Endothelial cell of umbilical vein (primary cell): ENCODE measurements at places on chromosomes 6 and 20.
A peak's percentile ranks its signal among the peaks of the same experiment; 100 is the strongest.

GRCh38 chr20:21147593-21147992, 21.7 kb downstream of the KIZ start:
- no peaks in the 10 kb centered on the region for H3K4me1 ChIP-seq
- H3K36me3 ChIP-seq: no peaks in the 10 kb centered on the region
- H3K27ac ChIP-seq: no peak overlapping the region
- no peak for DNase-seq

DNA sequence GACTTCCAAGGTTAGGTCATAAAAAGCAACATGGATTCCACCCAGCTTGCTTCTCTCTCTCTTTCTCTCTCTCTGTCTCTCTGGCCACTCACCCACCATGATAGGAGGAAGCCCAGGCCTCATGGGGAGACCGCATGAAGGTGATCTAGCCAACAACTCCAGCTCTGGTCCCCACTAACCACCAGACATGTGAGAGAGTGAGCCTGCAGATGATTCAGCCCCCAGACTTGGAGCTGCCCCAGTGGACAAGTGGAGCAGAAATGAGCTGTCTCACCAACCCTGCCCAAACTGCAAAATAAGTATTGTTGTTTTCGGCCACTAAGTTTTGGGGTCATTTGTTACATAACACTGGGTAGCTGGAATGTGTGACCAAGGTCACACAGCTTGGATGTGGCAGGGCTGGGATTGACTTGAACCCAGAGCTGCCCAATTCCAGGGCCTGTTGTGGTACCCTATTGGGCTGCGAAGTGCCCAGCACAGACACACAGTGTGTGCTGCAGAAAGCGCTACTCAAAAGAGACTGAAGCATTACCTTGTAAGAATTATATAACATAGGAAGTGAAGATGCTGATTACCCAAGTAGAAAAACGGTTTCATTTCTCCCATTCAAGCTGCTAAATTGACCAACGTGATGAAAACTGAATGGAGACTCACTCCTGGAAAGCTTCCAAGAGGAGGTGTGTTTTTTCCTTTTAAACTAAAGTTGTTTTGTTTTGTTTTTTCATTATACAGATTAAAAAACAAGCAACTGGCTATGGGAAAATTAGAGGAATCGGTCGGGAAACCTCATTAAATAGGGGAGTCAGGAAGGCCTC, 9.1 kb upstream of the TLDC2 start:
- no peaks in the 10 kb centered on the region for H3K27me3 ChIP-seq
- H3K4me3 ChIP-seq: no peak overlapping the region
- no peaks in the 10 kb centered on the region for H3K36me3 ChIP-seq
- no peak for DNase-seq

GRCh38 chr6:88992741-88993552, 29.5 kb upstream of the RNGTT start:
- no peaks in the 10 kb centered on the region for H3K27me3 ChIP-seq
- no peak for DNase-seq
- no peaks in the 10 kb centered on the region for H3K36me3 ChIP-seq

GRCh38 chr20:25236450-25237304, 11.2 kb upstream of the PYGB start:
- H3K27ac ChIP-seq: no peak overlapping the region
- no peaks in the 10 kb centered on the region for H3K36me3 ChIP-seq
- no peak for DNase-seq
- peaks cover 19% of the 10 kb centered on the region for H3K4me1 ChIP-seq

DNA sequence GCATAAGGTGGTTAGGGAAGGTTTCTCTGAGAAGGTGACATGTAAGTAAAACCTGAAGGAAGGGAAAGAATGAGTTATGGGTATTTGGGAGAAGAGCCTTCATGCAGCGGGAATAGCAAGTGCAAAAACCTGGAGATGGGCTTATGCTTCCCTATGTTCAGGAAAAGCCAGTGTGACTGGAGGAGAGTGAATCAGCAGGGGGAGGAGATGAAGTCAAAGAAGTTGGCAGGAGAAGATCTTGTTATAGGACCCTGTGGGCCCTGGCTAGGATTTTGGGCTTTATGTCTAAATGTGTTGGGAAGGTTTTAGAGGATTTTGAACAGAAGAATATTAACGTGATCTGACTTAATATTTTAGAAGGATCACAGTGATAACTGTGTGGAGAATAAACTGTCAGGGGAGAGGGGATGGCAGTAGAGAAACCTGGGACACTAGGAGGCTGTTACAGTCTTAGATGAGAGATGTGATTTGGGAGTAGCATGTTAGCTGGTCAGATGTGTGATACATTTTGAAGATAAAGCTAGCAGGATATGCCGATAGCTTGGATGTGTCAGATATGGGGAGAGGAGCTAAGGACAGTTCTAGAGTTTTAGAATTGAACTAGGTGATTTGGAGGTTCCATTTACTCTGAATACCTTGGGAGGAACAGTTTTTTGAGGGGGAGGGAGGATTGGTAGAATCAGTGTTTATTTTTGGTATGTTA, 41.0 kb downstream of the PHF3 start:
- H3K36me3 ChIP-seq: no peaks in the 10 kb centered on the region
- H3K27me3 ChIP-seq: no peaks in the 10 kb centered on the region
- no peak overlapping the region for H3K4me3 ChIP-seq
- DNase-seq: no peak

DNA sequence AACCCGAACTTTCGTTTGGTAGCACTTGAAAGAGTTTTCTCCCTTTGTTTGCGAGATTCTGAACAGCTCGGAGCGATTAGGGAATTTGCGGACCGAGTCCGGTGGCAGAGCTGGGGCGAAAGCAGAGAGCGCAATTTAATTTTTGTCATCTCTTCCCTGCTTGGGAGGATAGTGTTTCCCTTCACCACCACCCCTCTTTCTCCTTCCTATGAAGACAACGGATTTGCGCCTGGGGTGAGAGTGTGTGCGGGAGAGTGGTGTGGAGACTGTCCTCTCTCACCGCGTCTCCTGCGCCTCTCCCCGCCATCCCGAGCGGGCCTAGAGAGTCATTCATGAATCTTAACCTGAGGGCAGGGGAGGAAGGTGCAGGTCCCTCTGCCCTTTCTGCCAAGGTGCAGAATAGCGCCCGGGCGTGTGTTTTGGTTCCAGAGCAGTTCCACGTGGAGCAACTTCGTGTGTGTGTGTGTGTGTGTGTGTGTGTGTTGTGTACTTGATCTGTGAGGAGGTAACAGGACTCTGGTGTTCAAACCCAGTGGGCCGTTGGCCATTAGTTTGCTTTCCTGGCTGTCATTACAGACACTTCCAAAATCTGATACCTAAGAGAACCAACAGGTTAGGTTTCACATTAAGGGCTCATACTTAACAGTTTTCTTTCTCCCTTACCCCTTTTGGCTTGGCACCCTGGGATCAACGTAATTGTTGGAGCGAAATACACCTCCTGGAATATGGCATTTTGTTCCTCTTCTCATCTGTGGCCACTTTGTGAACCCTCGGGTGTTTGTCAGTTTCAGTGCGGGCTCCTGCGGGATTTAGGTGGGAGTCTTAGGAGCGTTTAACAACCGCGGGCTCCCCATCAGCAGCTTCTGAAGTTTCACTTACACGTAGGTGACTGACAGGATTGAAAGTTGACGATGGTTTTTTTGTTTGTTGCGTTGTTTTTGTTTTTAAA, 1.8 kb downstream of the EYA4 start:
- DNase-seq: peak; percentile 7
- H3K4me1 ChIP-seq: peaks cover 8% of the 10 kb centered on the region
- no peak overlapping the region for H3K4me3 ChIP-seq
- peaks cover 85% of the 10 kb centered on the region for H3K27me3 ChIP-seq
- H3K27ac ChIP-seq: no peak overlapping the region

- H3K27me3 ChIP-seq: no peaks in the 10 kb centered on the region
- H3K4me3 ChIP-seq: no peak overlapping the region
- H3K36me3 ChIP-seq: no peaks in the 10 kb centered on the region
- H3K27ac ChIP-seq: no peak overlapping the region
- peaks cover 15% of the 10 kb centered on the region for H3K4me1 ChIP-seq
- no peak for DNase-seq
These were observed 41.3 kb upstream of the CLDN20 start for GRCh38 chr6:155222506-155222905.

GRCh38 chr6:30683183-30683979, 3.1 kb downstream of the PPP1R18 start:
- H3K36me3 ChIP-seq: peaks cover 3% of the 10 kb centered on the region
- peak; percentile 39 for DNase-seq
- H3K4me1 ChIP-seq: peaks cover 43% of the 10 kb centered on the region
- H3K4me3 ChIP-seq: peak overlapping the region; percentile 93

GRCh38 chr6:90111387-90111786, 185.3 kb downstream of the BACH2 start:
- no peak for DNase-seq
- H3K4me1 ChIP-seq: no peaks in the 10 kb centered on the region
- no peaks in the 10 kb centered on the region for H3K27me3 ChIP-seq
- H3K4me3 ChIP-seq: no peak overlapping the region
- no peaks in the 10 kb centered on the region for H3K36me3 ChIP-seq
- no peak overlapping the region for H3K27ac ChIP-seq

- no peaks in the 10 kb centered on the region for H3K4me1 ChIP-seq
- H3K36me3 ChIP-seq: no peaks in the 10 kb centered on the region
- H3K4me3 ChIP-seq: no peak overlapping the region
- H3K27ac ChIP-seq: no peak overlapping the region
These were observed 91.8 kb downstream of the CHD6 start for GRCh38 chr20:41526327-41526726.

GRCh38 chr6:157123234-157123633, 200.1 kb downstream of the TMEM242 start:
- H3K4me1 ChIP-seq: peaks cover under 1% of the 10 kb centered on the region
- H3K36me3 ChIP-seq: no peaks in the 10 kb centered on the region
- no peaks in the 10 kb centered on the region for H3K27me3 ChIP-seq
- DNase-seq: no peak
- H3K27ac ChIP-seq: no peak overlapping the region

- H3K4me3 ChIP-seq: no peak overlapping the region
- no peaks in the 10 kb centered on the region for H3K36me3 ChIP-seq
- H3K27me3 ChIP-seq: no peaks in the 10 kb centered on the region
- peaks cover under 1% of the 10 kb centered on the region for H3K4me1 ChIP-seq
These were observed 82.4 kb downstream of the DHX35 start for GRCh38 chr20:39044501-39044900.

- H3K4me1 ChIP-seq: no peaks in the 10 kb centered on the region
- H3K27ac ChIP-seq: no peak overlapping the region
- DNase-seq: no peak
- H3K4me3 ChIP-seq: no peak overlapping the region
These were observed 363.2 kb upstream of the FLRT3 start for GRCh38 chr20:14700639-14700960.

DNA sequence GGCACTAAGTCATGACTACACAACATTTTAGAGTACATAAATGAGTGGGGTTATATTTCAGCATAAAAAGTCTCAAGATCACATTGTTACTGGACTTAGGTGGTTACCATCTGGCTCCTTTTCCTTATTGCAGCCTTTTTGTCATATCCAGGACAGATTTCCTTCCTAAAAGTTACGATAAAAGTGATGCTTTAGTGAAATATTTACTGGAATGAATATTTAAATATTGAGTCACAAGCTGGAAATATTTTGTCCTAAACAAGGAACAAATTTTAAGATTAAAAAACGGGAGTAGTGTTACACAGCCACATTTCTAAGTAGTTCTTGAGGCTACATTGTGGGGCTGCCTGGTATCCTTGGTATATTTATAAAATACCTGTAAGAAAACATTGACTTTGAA, 52.2 kb downstream of the CDC40 start:
- H3K36me3 ChIP-seq: no peaks in the 10 kb centered on the region
- no peak for DNase-seq
- H3K27me3 ChIP-seq: no peaks in the 10 kb centered on the region
- no peaks in the 10 kb centered on the region for H3K4me1 ChIP-seq

- H3K27ac ChIP-seq: no peak overlapping the region
- H3K4me1 ChIP-seq: no peaks in the 10 kb centered on the region
- no peak for DNase-seq
- no peak overlapping the region for H3K4me3 ChIP-seq
These were observed 78.7 kb downstream of the CDH22 start for GRCh38 chr20:46229478-46230105.
